Liver (tissue), 10 donors: ENCODE measurements at places on chromosomes 11 and 22.

DNA sequence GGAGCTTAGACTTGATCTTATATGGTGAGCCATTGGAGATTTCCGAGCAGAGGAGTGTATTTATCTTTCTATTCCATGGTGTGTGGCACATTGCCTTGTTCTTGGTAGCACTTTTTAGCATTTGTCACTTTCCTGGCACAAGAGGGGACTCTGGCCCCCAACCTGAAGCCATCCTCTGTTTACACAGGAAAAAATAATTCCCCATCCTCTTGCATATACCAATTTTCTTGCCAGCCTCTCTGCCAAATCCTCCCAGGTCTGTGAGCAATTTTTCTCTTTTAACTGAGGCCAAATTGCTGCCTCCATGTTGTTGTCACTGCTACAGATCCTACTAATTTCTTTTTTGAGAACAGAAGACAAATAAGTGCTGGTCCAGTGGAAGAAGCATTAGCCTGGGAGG, 20.3 kb upstream of the FAM181B start:
- no peak for DNase-seq

DNA sequence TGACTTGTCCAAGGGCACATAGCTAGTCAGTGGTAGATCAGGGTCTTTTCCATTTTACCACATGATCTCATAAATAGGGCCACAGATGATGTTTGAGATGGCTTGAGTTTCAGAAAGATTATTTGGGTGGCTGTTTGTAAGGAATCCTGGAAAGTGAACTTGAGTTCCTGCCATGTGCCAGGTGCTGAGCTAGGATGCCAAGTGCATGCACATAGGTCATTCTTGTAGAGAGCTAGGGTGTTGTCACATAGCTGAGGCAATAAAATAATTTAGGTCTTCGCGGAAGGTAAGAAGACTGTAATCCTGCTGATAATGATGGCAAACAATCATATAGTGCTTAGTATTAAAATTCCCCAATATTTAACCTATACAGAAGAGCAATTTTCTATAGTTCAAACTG, 1162.6 kb upstream of the TENM4 start:
- DNase-seq = no peak

- peak; percentile 43 for DNase-seq
Measured at GRCh38 chr11:64629796-64630562, 39.0 kb downstream of the SLC22A12 start.

GRCh38 chr11:36622431-36623136, 24.5 kb upstream of the RAG2 start:
- DNase-seq = no peak

DNA sequence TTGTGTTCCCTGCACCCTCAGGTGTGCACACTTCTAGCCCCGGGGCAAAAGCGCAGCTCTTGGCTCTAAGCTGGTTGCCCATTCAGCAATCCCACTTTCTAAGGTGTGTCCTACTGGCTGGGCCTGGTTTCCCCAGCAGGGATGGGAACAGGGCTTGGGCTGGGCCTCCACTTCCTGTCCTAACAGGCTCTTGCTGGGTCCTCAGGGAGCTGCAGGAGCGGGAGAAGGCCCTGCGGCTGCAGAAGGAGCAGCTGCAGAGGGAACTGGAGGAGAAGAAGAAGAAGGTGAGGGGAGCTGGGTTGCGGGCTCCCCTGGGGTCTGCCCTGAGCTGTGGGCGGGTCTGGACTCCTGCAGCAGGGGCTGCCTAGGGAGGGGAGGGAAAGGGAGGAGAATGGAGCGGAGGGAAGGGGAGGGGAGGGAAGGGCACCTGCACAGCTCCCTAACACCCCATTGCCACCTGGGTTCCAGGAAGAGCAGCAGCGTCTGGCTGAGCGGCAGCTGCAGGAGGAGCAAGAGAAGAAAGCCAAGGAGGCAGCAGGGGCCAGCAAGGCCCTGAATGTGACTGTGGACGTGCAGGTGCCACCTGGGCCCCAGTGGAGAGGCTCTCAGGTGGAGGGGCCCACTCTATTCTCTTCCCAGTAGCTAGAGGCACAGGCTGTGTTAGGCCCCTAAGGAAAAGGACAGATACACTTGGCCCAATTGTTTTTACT, 24.6 kb downstream of the INCENP start:
- DNase-seq = peak; percentile 29

GRCh38 chr11:105780781-105781525, 171.1 kb downstream of the GRIA4 start:
- no peak for DNase-seq

GRCh38 chr11:122085264-122085663, 30.8 kb downstream of the BLID start:
- no peak for DNase-seq

DNA sequence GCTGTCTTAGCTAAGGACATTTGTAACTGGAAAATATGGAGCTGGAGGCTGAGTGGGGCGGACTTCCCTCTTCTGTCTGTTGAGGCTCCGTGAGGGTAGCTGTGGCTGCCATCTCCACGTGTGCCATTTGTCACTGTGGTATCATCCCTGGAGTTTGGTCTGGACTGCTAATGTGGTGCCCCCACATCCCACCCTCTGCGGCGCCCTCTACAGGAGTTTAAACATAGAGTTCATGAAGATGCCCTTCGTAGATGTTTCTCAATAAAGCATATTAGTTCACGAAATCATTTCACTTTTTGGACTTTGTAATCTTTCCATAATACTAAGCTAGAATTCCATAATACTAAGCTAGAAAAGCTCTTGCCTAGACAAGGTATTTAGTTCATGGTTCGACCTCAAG, 52.4 kb downstream of the TECTA start:
- no peak for DNase-seq

DNA sequence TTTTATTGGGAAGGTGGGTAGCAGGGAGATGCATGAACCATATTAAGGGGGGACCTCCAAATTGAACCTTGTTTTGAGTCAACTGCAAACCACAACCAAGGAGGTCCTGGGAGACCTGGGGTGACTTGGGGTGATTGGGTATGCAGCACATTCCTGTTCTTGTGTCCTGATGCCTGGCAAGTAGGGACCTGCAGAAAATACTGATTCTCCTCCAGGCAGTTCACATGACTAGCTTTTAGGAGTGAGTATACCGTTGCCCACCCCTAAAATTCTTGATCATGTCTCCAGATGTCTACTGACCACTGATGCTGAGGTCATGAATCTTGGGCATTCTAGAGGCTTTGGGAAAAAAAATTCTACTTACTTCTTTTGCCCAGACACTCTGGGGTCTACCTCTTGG, 6.3 kb downstream of the EHF start:
- no peak for DNase-seq

- DNase-seq = no peak
Measured at GRCh38 chr11:128626913-128627665, 39.7 kb upstream of the ETS1 start.

- DNase-seq = no peak
Measured at GRCh38 chr11:15059132-15059915, 14.1 kb upstream of the CALCB start.

GRCh38 chr11:62553839-62554361, 7.3 kb upstream of the AHNAK start:
- no peak for DNase-seq

DNA sequence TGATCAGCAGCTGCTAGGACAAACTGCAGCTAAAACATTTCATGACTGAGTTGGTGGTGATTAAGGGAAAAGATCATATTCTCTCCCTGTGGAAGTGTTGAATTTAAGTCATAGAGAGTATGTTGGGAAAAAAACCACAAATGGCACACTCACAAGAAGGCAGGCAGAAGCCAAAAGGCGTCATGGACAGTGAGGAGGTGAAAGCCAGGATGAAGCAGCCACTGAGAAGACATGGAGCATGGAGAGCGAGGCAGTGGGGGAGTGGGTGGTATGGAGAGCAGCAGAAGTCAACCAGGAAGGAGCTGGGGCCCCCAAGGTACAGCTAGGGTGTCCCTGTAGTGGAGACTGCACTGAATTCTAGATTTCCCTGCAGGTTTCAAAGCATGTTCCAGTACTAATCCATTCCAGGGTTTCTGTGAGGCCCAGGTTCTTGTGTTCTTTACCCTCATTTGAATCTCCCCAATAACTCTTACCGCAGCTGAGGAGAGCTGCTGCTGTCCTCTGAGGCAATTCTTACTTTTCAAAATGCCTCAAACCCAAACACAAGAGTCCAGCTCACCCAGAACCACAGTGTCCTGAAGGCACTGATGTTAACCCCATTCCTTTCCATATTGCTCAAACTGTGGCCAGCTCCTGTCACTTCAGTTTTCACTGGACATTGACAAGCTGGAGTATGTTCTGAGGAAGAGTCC, 191.8 kb upstream of the E2F8 start:
- no peak for DNase-seq

- DNase-seq = no peak
Measured at GRCh38 chr11:69391192-69392103, 90.0 kb upstream of the LINC01488 start.

DNA sequence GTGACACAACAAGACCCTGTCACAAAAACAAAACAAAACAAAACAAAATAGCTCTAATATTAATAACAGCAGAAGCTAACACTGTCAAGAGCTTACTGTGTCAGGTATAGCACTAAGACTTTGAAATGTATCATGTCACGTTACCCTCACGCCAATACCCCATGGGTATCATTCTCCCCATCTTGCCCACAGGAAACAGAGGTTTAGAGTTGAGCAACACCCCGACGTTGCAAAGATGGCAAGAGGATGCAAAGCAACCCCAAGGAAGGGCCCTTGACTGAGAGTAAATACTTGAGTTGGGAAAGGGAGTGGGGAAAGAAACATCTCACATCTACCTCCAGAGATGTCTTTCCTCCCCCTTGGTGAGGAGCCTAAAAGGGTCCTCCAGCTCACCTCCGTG, 366.8 kb downstream of the LARGE1 start:
- no peak for DNase-seq

GRCh38 chr11:125245299-125245698, 80.7 kb downstream of the PKNOX2 start:
- DNase-seq = no peak

DNA sequence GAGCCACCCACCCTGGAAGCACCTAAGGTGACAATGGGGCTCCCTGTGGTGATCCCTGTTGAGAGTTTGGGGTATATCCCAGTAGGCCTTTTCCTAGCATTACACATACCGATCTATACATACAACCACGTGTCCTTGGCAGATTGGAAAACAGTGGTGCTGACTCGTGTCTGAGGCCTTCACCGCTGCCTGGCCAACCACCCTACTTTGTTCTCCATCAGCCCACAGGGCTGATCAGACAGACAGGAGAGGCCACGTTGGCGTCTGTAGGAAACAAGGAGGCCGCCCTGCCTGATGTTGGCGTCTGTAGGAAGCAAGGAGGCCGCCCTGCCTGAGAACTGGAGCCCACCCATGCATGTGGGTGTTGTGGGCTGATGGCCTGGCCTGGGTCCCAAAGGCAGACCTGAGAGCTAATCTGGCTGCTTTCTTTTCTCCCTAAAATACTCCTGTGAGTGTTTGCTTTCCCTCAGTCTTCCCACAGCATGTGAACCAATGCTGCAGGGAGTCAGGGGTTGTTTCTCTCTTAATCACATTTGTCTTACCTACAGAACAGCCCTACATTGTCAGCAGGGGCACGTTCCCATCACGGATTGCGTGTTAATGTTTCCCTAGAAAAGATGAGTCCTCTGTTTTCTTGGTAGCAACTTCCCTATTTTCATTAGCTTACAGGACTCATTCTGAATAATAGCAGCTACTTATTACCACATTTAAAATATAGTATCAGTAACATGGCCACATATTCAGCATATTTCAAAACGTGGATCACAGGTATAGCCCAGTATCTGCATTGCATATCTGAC, 57.2 kb downstream of the SBF1 start:
- no peak for DNase-seq

- DNase-seq = no peak
Measured at GRCh38 chr11:38582151-38582550, 1984.1 kb upstream of the RAG2 start.

DNA sequence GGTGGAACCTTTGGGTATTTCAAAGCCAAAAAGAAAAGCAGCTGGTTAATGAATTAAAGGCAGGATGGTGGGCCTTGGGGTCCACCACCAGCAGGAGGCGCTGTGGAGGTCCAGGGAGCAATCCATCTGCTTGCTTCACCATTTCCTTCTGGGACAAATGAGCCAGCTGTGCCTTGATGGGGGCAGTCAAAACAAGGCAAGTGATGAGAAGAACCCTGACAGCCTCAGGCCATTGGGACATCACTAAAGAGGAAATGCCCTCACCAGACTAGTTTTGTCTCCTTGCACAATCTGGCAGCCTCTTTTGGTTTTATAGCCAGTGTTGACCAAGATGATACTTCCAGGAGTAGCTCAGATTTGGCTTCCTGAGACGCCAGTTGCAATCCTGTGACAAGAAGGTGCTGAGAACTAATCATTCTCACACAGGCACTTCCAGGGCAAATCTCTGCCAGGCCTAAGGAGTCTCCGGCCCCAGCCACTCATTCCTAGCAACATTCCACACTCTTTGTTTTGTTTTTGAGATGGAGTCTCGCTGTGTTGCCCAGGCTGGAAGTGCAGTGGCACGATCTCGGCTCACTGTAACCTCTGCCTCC, 38.2 kb upstream of the WEE1 start:
- DNase-seq = peak; percentile 88

DNA sequence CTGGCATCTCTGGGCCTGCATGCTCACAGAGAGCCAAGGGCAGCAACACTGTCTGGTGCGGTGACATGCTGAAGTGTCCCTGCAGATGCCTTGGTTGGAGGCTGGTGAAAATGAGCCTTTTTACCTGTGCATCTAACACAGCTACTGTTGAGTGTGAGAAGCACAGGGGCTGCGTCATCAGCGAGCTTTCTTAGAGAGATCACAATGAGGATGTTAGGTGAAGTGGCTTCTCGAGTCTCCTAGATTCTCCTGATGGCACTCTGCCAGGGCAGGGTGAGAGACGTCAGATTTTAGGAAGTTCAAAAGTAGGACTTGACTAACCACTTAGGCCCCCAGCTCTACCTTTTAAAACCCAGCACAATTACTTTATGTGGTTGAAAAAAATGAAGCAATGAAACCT, 3.6 kb upstream of the SLC15A3 start:
- no peak for DNase-seq

DNA sequence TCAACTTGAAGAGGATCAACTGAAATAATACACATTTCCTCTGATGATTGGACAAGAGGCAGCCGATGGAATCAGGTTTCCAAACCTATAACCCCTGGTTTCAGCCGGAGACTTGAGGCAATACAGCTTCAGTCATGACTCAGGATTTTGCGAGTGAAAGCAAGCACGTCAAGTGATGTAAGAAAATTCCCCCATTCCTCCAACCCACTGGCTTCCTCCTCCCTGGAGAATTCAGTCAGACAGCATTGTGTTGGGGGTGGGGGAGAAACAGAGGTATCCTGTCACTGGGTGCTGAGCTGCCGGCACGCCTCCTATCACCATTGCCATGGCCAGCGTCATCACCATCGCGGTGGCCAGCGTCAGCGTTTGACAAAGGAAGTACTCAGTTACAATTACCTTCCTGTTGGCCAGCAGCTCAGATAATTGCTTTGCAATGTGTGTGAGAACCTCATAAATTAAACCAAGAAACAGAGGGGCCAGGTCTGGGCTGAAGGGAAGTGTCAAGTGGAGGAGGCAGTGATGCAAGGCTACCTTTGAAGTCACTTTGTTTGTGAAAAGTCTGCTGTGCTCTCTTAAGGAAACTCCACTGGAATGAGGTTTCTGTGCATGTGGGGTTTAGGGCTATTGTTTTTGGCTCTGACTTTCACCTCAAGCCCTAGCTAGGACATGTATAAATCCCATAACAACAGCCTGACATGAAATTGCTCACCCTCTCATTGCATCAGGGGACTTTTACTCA, 50.2 kb downstream of the LIF start:
- DNase-seq = no peak
